ENCODE measurements at places on chromosomes 13 and 19.

- no peak for DNase-seq
Observed at GRCh38 chr13:59452189-59452890, 711.4 kb downstream of the DIAPH3 start.

DNA sequence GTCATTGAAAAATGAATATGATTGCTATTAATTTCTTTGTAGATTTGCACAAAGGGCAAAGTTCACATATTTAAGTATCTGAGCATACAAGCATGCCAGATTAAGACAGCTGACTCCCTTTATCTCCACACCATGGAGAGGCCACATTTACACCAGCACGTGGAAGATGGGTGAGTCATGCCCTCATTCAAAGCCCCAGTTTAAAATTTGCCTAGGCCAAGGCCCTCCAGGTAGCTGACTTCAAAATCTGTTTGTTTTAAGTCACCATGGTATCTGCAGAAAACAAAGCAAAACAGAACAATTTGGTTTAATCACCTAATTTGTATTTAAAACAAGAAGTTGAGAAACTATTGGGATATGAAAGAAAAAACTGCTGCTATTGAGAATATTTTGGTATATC, 109.2 kb downstream of the ESD start:
- DNase-seq, result peak; percentile 53

DNA sequence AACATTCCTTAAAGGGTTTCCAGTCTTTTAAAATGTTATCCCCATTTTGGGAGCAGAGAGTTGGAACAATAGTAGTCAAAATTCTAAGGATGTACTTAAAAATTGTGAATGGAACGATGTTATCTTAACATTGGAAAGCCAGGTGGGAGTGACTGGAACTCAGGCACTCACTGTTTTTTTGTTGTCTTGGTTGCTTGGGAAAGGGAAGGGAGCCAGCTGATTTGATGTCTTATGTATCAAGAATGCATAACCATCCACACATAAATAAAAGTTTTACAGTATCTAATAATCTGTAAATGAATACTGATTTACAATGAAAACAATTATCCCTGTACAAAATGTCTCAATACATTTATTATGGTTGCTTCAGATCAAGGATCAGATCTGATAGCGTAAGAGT, 88.7 kb downstream of the SLC10A2 start:
- DNase-seq, result no peak

DNA sequence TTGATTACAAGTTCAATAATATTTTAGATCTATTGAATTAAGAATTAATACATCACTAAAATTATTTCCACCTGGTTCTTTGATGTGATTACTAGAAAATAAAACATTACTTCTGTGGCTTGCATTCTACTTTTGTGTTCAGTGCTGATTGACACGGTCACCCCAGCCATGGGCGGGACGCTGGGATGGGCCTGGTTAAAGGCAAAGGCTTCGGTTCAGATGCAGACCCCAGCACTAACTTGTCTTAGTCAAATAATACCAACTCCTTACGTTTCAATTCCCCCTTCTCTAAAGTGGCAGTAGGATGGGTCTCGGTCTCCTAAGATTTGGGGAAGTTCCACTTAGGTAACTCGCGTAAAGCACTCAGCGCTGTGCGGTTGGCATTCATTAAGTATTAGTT, 144.9 kb downstream of the URI1 start:
- DNase-seq, result no peak

DNA sequence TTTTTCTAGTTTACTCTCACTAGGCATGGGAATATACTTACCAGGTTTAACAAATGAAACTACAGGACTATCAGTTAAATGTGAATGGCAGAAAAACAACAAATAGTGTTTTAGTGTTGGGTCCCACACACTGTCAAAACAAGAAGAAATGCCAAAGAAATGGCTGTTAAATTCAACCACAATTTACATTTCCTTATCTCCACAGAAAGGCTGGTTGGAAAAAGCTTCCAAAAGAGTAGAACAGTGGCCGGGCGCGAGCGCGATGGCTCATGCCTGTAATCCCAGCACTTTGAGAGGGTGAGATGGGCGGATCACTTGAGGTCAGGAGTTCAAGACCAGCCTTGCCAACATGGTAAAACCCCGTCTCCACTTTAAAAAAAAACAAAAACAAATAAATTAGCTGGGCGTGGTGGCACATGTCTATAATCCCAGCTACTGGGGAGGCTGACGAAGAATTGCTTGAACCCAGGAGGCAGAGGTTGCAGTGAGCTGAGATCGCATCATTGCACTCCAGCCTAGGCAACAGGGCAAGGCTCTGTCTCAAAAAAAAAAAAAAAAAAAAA, 66.5 kb downstream of the SERP2 start:
- no peak for DNase-seq

DNA sequence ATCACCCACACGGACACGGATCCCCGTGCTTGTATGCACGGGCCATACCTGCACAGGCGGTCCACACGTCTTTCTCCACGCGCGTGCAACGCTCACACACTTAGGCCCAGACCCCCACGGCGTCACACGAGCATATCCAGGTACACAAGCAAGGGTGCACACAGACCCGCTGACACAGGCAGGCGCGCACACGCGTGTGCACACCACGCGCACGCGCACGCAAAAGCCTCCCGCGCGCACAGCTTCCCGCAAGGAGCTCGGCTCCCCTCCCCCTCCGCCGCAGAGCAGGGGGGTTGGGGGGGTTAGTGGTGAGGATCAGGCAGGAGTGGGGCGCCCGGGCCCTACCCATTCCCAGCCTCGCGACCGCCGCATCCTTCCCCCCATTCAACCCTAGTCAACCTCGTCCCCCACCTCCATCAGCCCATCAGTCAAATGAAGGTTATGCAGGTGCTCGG, 407 bp downstream of the RAB3A start:
- no peak for DNase-seq

- no peak for DNase-seq
Observed at GRCh38 chr19:15173746-15174404, 26.9 kb downstream of the NOTCH3 start.

- DNase-seq, result no peak
Observed at GRCh38 chr19:37973666-37974065, 66.7 kb downstream of the SIPA1L3 start.

- no peak for DNase-seq
Observed at GRCh38 chr13:98676239-98676638, 76.2 kb downstream of the SLC15A1 start.

DNA sequence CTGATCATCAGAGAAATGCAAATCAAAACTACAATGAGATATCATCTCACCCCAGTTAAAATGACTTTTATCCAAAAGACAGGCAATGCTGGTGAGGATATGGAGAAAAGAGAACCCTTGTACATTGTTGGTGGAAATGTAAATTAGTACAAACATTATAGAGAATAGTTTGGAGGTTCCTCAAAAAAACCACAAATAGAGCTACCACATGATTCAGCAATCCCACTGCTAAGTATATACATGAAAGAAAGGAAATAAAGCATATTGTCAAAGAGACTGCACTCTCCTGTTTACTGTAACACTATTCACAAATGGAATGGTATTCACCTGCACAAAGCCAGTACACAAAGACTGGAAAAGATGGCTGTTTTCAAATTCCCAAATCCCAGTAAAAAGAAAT, 1233.7 kb downstream of the PCDH17 start:
- no peak for DNase-seq

DNA sequence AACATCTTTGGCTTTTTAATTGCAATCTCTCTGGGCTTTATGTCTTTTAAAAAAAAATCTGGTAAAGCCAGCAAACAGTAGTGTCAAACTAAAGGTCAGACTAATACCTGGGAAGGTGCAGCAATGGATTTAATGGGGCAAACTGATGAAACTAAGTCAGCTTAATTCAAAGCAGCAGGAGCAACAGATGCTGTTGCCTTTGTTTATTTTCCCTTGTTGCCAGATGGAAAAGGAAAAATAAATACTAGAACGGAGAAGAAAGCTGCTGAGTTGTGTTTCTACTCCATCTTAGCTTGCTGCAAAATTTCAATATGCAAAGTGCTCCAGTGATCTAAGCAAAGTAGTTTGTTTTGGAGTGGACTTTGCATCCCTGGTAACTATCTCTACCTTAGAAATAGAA, 1097.8 kb downstream of the PCDH17 start:
- DNase-seq, result no peak

DNA sequence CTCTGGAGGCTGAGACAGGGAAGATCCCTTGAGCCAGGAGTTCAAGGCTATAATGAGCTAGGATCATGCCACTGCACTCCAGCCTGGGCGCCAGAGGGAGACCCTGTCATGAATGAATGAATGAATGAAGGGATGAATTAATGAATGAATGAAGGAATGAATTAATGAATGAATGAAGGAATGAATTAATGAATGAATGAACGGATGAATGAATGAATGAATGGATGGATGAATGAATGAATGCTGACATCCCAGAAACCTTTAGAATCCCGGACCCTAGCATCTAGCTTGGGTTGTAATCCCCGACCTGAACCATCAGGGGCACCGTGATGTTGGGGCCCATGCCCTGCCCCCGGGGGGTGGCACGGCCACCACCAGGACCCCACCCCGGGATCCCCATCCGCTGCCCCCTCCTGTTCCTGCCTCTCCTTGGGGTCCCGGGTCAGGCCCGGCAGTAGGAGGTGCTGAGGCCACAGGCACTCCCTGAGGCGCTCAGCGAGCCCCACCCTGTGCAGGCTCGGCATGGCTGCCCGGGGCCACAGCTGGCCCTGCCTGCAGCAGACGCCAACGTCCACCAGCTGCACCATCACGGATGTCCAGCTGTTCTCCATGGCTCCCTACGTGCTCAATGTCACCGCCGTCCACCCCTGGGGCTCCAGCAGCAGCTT, 3.4 kb downstream of the EBI3 start:
- no peak for DNase-seq

DNA sequence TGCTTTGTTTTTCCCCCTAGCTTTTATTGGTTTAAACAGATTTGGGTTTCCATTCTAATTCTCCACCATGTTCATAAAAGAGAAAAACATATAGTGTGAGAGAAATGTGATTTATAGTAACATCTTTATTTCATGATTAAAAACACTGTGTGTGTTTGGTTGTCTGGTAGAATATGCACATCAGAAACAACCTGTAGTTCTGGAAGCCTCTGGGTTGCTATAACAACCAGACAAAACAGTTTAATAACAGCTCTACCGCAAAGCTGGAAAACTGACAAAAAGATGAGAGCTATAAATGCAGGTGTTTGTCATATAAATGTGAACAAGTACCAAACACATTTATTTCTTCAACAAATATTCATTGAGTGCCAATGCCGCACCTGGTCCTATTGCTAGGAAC, 9.8 kb downstream of the KBTBD6 start:
- DNase-seq, result no peak

GRCh38 chr19:19382118-19382517, 23.4 kb upstream of the GATAD2A start:
- no peak for DNase-seq

GRCh38 chr13:108586826-108587225, 42.6 kb upstream of the MYO16 start:
- no peak for DNase-seq

DNA sequence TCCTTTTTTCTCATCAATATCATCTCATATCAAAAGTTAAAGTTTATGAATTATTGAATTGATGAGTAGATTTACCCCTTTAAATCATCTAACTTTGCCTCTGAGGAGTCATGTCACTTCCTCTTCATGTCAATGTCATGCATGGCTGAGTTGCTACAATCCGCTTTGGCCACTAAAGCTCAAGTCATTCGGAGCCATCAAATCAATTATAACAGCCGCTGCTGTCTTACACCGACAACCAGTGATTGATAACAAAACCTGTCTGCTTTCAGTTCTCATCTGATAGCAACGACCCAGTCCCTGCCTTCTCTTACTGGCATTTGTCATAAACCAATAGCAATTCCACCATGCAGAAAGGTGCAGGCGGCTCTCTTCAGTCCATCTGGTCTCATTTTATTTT, 429.3 kb downstream of the DIAPH3 start:
- no peak for DNase-seq

DNA sequence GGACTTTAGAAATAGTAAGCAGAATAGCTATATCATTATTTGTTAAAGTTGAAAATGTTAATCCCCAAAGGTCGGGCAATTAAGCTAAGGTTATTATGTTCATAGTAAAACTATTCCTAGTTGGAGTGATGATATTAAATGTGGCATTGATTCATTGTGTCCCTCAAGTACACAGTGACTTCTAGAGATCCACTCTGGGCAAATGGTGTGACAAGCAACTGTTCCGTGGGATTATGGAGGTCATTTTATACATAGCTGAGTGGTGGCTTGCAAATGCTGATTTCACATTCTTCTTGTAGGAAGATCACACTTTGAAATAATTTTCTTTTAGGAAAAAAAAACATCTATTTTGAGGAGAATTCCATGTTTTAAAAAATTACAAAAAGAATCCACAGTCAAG, 317.8 kb downstream of the ATP8A2 start:
- DNase-seq, result no peak

DNA sequence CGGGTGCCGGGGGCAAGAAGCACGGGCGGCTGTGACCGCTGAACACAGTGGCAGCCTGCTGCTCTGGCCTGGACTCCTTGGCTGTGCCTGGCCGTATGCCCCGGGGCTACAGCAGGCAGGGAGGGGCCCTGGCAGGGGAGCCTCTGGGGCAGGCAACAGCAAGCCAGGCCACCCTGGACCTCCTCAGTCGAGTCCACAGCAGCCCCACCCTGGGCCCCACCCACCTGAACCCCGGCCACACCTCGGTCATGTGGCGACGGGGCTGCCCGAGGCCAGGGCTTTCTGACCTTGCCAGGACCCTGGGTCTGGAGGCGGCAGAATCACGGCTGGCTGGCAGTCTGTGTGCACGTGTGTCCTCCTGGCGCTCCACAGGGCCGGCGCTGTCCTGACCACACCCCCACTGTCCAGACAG, 8.7 kb downstream of the CILP2 start:
- DNase-seq, result no peak

DNA sequence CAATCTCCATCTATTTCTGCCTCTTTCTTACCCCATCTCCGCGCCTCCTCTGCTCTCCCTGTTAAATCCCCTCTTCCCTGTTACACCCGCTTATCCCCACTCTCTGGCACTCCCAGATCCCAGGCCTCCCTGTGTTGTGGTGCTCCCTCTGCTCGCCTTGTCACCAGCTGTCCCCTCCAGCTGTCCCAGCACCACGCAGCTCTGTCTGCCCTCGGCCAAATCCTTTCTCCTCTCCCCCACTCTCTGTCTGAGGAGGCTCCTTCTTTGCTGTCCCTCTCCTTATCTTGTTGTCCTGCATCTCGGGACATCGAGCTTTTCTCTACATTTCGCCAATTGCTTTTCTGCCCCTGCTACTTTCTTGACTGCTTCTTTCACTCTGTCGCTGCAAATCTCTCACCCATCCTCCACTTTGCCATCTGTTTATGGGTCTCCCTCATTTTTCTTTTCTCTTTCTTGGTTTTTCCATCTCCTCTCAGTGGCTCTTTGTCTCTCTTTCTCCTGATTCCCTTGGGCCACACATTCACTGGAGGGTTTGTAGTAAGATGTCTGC, 941 bp downstream of the ZNF160 start:
- no peak for DNase-seq

GRCh38 chr19:21084343-21084742, 2.3 kb downstream of the ZNF714 start:
- DNase-seq, result no peak

GRCh38 chr19:10968527-10969135, 7.8 kb downstream of the SMARCA4 start:
- no peak for DNase-seq

- DNase-seq, result no peak
Observed at GRCh38 chr13:70189981-70190380, 81.7 kb upstream of the KLHL1 start.
